Omental fat pad (tissue), 4 donors: ENCODE measurements at places on chromosomes 11 and 22. TPM values are rescaled to one million over a fixed set of nuclear protein-coding genes. Genes with fewer than 3 reads are reported as not detected.
A peak's percentile ranks its signal among the peaks of the same experiment; 100 is the strongest.

KRTAP5-9 gene
- not detected for total RNA-seq

CNTF gene
- 2.1 TPM for total RNA-seq

ZFTA gene
- 10.7 TPM for total RNA-seq

APOL3 gene
- total RNA-seq: 39.5 TPM

OR52E6 gene
- not detected for total RNA-seq

KIF18A gene
- total RNA-seq: 1.2 TPM

MUC5AC gene
- not detected for total RNA-seq

CD6 gene
- 0.79 TPM for total RNA-seq

MS4A6E gene
- 10.4 TPM for total RNA-seq

SLC6A5 gene
- total RNA-seq: not detected

GRCh38 chr11:103862802-103863174 lies 173.7 kb upstream of the DDI1 start:
- no peak for DNase-seq

GRCh38 chr11:62075438-62075837 lies 48.4 kb upstream of the INCENP start:
- no peak for DNase-seq

DNA sequence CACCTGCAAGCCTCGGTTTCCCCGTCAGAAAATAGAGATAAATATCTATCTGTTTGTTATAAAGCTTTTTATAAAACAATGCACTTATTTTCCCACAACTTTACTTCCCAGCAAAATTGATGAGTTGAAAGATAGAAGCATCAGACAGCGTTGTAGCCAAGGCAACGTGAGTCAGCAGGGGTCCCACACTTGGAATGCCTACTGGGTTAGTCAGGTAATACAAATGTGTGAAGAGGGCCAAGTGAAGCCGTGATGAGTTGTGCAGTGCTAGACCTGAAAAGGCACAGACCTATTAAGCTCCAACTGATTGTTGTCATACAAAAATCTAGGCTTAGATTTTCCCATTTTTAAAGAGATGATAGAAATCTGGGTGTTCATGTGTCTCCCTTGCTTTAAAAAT lies 118.7 kb downstream of the PGR start:
- no peak for DNase-seq

DNA sequence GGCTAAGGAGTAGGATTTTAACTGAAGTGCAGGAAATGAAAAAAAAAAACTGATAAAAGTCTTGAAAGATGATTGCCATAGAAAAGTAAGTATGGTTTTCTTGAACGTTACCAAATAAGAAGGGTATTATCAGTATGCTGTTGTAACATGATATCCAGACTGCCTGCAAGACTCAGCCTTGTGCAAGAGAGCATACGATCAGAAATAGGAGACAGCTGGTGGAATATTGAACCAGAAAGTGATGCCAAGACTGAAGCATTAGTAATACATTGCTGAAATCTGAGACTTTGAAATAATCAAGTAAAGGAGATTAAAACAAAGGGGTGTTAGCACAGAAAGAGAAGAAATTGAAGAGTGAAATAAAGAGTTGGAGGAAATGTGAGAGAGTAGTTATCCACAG lies 452.7 kb upstream of the CNTN5 start:
- DNase-seq: no peak

DNA sequence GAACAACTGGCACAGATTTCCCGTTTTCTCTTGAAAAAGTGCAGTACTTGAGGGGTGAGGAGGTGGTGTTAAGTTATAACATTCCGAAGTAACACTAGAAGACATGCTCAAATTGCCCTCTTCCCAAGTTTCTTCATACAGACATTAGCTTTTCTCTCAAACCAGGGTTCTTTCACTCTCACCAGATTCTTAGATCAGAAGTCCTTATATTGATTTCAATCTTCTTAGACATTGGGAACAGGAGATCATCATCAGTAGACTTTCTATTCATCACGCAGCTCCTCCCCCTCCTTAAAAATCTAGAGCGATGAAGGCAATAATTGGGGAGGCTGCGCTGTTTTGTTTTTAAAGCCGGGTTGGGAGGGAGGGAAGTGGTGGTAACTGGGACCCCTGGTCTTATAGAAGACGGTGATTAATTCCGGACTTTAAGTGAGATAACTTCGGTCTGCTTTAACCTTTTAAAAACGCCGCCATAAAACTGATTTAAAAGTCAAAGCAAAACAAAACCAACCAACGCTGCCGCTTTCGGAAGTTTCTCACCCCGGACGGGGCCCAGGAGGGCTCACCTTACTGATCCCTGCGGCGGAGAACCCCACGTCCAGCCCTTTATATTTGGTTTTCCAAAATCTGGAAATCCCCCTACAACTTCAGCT lies 665 bp downstream of the USP28 start:
- no peak for DNase-seq

- no peak for DNase-seq
These were observed 85.2 kb downstream of the CWC15 start for GRCh38 chr11:94888204-94888603.

GRCh38 chr22:30829901-30830550 lies 135.4 kb downstream of the OSBP2 start:
- DNase-seq: no peak

DNA sequence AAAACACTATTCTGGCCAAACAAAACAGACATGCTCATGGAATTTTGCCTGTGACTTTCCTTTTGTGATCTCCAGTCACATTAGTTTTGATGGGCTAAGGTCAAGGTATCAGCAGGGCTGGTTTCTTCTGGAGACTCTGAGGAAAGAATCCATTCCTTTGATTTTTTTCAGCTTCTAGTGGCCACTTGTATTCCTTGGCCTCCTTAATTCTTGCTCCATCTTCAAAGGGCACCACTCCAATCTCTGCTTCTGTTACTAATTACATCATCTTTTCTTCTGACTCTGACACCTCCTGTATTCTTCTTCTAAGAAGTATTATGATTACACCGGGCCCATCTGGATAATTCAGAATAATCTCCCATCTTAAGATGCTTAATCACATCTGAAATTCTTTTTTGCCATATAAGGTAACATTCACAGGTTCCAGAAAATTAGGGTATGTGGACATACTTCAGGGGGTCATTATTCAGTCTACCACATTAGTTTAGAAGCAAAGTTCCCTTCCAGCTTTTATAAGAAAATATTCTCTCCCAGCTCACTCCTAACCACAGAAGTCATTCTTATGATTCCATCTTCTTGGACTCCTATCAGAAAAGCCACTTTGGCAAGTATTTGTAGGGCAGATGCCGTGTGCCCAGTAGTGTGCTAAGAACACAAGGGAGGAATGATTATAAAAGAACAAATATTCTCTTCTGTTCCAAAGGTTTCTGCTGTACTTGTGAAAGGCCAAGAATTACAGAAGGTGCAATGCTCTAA lies 56.4 kb upstream of the FSHB start:
- no peak for DNase-seq

DNA sequence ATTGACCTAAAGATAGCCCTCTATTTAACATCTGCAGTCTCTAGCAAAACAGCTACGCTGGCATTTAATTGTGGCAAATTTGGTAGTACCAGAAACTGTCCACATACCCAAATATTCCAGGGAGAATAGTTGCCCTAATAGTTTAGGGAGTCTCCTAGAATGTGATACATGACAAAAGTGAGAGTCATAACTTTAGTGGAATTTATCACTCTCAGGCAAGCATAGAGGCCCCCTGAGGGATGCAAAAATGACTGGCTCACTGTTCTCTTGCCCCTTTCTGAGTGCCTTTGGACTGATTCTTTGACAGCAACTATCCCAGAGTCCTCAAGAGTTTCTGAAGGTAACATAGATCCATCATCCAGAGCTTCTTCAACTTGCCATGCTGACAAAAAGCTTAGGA lies 2.3 kb upstream of the OR51B4 start:
- DNase-seq: no peak

- DNase-seq: peak; percentile 62
These were observed 42.1 kb upstream of the CRTAM start for GRCh38 chr11:122796128-122796717.

- no peak for DNase-seq
These were observed 4.8 kb downstream of the SMTN start for GRCh38 chr22:31085928-31086327.

GRCh38 chr22:48528221-48528915 lies 1299.3 kb downstream of the BRD1 start:
- no peak for DNase-seq

DNA sequence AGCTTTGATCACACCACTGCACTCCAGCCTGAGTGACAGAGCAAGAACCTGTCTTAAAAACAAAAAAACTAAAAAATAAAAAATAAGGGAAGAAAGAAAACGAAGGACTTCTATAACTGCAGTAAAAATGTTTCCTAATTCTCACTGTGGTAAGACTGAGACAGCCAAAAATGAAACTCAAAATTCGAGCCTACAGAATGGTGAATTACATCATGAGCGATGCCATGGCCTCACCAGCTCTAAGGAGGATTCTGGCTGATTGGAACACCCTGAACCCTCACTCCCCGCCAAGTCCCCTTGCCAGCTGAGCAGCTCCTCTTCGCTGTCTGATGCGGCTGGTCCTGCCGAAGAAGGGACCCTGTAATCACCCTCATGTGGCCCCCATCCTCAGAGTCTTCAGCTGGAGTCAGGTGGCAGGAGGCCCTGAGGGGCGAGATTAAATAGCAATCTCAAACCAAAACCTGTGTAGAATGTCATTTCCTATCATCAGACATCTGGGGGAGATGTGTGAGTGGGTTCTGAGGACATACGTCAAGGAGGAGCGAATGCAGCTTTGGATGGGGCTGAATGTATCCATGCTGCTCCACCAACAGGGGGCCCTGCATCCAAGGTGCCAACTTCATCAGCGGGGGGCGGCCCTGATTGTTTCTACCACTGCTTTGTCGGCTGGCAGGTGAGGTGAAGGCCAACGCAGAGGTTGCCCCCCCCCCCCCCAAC lies 29.2 kb downstream of the PDGFB start:
- no peak for DNase-seq

GRCh38 chr11:116580799-116581198 lies 192.0 kb downstream of the BUD13 start:
- DNase-seq: no peak

DNA sequence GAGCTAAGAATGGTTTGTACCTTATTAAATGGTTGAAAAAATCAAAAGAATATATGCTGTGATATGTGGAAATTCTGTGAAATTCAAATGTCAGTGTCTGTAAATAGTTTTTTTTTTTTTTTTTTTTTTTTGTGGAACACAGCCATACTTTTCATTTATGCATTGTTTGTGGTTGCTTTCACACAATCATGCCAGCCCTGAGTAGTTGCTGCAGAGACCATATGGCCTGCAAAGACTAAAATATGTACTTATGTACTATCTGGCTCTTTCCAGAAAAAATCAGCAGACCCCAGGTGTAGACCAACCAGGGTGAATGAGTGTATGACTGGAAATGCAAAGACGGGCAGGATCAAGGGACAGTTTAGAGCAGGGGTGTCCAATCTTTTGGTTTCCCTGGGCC lies 98.3 kb downstream of the PTPRJ start:
- no peak for DNase-seq

DNA sequence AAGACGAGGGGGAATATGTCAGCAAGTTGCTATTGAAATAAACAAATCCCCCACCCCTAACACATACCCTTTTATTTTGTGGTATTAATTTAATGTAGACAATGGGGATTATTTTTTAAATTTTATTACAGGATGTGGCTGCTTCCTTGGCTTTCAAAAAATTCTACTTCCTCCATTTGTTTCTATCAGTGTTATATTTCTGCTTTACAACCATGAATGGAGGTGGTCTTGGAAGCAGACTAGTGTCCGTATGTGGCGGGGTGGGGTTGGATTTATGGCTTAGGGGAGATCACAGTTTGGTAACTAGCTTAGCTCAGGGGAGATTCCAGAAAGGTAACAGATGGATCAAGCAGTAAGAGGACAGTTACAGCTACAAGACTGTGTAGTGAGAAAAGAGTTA lies 39.3 kb upstream of the PICALM start:
- no peak for DNase-seq

DNA sequence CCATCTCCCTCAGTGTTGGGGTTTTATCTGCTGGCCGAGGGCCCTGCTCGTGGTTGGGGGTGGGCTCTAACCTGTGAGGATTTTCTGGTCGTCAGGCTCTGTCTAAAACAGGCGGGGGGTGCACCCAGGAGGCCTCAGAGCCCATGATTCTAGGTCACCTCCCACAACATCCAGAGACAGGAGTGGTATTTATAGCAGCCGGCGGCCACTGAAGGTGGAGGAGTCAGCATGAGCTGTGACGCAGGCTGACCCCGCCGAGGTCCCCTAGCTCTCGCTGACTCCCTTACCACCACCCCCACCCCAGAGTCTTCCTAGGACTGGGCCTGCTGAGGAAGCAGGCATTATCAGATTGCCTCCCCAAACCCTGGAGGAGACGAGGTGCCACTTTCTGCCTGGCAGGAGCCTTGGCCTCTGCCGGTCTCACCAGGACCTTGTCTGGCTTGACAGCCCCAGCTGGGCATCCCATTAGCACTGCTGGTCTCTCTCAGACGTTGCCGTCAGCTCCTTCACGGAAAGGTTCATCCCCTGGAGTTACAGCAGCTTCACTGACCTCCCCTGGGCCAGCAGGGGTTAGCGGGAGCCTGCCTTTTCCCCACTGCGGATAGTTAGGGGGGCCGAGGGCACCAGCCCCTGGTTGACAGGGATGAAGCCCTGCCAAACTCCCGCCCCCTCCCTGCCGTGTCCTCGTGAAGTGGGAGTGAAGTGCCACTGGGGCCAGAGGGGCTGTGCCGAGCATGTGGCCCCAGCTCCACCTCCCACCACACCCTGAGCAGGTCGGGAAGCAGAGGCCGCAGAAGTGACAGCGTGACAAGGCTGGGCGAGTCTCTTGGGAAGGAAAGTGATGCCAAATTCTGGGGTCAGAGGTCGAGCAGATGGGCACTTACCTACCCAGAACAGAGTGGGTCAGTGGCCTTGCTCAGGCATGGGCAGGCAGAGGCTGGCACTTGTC lies 26.5 kb downstream of the DAGLA start:
- no peak for DNase-seq

DNA sequence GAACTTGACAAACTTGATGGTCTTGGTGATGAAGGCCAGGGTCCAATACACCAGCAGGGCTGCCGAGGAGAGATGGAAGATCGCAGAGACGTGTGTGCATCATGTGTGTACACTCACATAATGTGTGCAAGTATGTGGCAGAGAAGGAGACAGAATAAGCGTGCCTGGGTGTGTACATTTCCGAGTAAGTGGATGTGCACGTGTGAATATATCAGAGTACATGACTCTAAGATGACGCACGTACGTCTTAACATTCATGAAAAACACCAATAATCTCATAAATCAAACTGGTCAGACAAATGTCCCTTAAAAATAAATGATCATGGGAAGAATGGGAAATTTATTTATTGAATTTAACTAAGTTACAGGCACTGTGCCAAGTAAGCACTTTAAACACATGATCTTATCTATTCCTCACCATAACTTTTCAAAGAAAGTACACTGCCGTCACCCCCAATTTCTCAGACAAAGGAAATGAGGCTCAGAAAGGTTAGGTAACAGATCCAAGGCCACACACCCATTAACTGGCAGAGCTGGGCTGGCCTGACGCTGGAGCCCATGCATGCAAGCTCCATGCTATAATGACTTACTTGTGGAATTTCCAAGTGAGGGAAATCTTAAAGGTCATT lies 13.0 kb downstream of the ABCC8 start:
- DNase-seq: no peak

DNA sequence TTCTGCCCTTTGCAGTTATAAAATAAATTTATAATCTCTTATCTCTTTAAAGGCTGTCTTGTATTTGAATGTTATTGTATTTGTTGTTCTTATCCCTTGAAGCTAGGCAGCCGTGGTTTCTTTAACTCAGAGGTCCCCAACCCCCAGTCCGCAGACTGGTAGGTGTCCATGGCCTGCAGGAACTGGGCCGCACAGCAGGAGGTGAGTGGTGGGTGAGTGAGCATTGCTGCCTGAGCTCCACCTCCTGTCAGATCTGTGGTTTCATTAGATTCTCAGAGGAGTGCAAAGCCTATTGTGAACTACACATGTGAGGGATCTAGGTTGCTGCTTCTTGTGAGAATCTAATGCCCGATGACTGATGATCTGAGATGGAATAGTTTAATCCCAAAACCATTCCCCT lies 380.0 kb upstream of the CCDC90B start:
- no peak for DNase-seq
